Stimulated activated effector memory CD8-positive, alpha-beta T cell treated with anti-CD3 and anti-CD28 coated beads, Interleukin-12 subunit alpha, Interleukin-12 subunit beta, amount 100 ng/mL, for 72 hours (primary cell): ENCODE measurements at places on chromosomes 12 and 14.

GRCh38 chr14:77212943-77213678 is 31.5 kb downstream of the TMEM63C start:
- DNase-seq = peak; percentile 9

- DNase-seq = no peak
Measured at GRCh38 chr12:116152268-116152667, 125.2 kb downstream of the MED13L start.

- no peak for DNase-seq
Measured at GRCh38 chr12:30515351-30515750, 180.3 kb downstream of the IPO8 start.

- DNase-seq = no peak
Measured at GRCh38 chr14:68359022-68359836, 433.6 kb downstream of the ZFP36L1 start.

DNA sequence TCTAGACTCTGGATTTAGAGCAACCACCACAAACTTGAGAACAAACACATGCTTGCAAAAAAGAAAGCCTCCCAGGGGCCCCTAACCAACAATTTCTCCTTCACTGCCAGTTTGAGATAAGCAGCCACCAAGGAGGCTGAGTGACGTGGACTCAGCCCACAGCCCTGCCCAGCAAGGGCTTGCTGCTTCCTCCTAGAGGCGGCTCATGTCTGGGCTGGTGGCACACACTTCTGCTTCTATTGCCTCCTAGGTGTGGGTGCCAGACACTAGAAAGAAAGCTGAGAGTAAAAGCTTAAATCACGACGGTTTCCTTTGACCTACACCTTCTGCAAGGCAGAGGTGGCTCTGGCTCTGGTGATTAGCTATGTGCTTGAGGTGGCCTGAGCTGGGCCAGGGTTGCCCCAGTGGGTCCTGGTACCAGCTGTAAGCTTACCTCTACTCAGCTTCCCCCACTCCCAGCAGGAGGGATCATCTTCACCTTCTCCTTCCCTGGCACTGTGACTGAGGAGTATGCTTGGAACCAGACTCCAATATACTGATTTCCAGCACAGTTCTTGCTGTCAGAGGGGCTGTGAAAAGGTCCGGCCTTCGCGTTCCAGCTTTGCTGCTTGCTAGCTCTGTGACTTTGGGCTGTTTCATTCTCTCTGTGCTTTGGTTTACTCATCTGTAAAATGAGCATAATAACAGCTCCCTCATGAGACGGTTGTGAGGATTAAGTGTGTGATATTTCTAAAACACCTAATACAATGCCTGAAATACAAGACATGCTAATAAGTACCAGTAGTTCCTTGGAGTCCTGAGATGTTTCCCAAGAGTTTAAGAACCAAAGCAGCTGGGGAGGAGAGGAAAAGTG is 89.7 kb upstream of the PARP11 start:
- no peak for DNase-seq

DNA sequence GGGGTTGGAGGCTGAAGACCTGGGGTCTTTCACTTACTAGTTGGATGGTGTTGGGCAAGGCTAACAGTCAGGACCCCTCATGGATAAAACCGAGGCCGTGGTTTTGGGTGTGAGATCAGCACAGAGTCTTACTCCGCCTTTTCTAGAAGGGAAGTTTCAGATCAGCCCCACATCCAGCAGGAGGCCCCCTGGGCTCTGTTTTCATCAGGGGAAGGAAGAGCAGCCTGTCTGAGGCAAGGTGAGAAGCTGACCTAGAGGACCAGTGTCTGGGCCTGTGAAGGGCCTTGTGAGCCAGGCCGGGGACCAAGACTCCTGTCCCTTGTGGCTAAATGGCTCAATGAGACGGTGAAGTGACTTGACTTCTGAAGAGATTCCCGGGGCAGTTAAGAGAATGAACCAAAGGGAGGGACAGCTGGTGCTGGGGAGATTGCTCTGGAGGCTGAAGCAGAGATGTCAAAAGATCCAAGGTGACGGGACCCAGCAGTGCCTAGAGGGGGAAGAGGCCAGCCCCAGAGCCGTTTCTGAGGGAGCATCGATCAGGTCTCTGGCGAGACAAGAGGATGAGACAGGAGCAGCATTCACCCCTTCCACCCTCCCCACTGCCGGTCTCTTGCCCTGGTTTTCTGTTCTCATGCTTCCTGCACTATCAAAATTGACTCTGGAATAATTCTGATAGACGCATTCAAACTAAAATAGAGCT is 40.1 kb upstream of the TSPAN9 start:
- no peak for DNase-seq

DNA sequence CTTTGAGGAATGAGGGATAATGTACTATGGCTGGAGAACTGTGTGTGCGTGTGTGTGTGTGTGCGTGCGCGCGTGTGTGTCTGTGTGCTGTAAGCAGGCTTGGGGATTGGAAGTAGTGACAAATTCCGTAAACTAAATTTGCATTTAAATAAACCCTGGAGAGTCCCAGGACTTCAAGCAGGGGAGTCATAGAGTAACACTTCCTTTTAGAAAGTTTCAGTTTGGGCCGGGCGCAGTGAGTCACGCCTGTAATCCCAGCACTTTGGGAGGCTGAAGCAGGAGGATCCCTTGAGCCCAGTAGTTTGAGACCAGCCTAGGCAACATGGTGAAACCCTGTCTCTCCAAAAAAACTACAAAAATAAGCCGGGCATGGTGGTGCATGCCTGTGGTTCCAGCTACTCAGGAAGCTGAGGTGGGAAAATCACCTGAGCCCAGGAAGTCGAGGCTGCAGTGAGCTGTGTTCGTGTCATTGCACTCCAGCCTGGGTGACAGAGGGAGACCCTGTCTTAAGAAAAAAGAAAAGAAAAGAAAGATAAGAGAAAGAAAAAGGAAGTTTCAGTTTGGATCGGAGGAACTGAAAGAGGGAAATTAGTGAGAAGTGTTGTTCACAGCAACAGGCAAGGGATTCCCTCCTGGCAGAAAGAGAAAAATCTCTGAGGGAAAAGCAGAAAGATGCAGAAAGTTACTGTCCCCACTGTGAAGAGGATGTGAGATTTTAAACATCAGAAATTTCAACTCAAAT is 222.7 kb upstream of the SOX5 start:
- no peak for DNase-seq

- no peak for DNase-seq
Measured at GRCh38 chr14:68711561-68712309, 81.1 kb downstream of the ZFP36L1 start.

DNA sequence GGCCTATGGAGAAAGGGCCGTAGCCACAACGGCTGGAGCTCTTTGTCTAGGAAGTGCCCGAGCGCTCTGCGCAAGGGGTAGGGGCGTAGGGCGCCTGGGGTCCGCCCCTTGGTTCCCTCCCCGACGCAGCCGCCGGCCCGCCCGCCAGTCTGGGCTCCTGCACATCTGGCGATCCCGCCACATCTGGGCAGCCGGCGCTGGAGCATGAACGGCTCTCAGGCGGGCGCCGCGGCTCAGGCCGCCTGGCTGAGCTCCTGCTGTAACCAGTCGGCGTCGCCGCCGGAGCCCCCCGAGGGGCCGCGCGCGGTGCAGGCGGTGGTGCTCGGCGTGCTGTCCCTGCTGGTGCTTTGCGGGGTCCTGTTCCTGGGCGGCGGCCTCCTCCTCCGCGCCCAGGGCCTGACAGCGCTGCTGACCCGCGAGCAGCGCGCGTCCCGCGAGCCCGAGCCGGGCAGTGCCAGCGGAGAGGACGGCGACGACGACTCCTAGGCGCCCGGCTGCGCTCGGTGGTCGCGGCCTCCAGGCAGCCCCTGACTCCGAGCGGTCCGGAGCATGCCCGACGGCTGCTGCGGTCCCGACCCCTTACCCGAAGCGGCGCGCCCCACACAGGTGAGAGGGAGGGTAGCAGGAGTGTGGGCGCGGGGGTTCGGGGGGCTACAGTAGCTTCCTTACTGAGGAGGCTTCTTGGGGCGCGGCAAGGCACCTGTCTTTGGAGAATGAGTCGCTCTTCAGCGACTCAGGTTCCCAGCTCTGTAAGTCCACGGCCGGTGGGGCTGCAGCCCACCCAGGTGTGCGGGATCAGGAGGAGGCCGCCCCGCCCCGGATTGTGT is at the start of gene SMIM41:
TSS of gene SMIM41 (plus strand) at position 129 of the 827 bp plus-strand sequence. CDS start at position 205, 76 bp downstream.
- no peak for DNase-seq

GRCh38 chr14:68810173-68811153 is 17.6 kb upstream of the ZFP36L1 start:
- no peak for DNase-seq

GRCh38 chr14:76829650-76830421 is 3.6 kb downstream of the LRRC74A start:
- DNase-seq = no peak

GRCh38 chr14:91867316-91867988 is at the start of gene TC2N:
TSS of gene TC2N (minus strand) at chr14:91867536. CDS start at chr14:91813769, 53,767 bp downstream.
- peak; percentile 78 for DNase-seq

GRCh38 chr12:56118688-56119357 is 757 bp downstream of the ZC3H10 start:
- no peak for DNase-seq

GRCh38 chr14:26163761-26164160 is 434.1 kb downstream of the NOVA1 start:
- DNase-seq = no peak

DNA sequence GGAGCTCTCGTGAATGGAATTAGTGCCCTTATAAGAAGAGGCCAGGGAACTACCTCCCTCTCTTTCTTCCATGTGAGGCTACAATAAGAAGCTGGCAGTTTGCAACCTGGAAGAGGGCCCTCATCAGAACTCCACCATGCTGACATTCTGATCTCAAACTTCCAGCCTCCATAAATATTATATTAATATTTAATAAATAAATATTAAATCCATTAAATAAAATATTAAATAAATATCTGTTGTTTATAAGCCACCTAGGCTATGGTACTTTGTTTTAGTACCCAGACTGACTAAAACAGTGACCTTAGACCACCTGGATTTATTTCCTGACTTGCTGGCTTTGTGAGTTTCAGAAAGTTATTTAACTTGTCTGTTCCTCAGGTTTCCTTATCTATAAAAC is 49.9 kb downstream of the ZNF641 start:
- DNase-seq = no peak

DNA sequence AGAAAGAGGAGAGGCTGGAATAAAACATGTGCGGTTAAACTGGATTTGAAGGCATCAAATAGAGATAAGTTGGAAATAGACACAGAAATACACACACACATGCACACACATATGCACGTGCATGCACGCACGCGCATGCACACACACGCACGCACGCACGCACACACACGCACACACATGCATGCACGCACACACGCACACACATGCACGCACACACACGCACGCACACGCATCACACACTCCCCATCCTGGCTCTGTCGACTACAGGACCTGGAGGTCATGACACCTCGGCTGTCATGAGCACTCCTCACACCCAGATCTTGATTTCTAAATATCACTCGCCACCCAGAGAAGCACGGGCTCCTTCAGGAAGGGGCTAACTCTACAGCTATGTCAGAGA is 51.8 kb downstream of the RIMBP2 start:
- DNase-seq = no peak

GRCh38 chr12:67446716-67447115 is 177.6 kb downstream of the CAND1 start:
- DNase-seq = no peak

GRCh38 chr14:93736378-93737014 is 51.8 kb downstream of the PRIMA1 start:
- no peak for DNase-seq

GRCh38 chr12:44628180-44628579 is 247.9 kb downstream of the NELL2 start:
- DNase-seq = no peak

DNA sequence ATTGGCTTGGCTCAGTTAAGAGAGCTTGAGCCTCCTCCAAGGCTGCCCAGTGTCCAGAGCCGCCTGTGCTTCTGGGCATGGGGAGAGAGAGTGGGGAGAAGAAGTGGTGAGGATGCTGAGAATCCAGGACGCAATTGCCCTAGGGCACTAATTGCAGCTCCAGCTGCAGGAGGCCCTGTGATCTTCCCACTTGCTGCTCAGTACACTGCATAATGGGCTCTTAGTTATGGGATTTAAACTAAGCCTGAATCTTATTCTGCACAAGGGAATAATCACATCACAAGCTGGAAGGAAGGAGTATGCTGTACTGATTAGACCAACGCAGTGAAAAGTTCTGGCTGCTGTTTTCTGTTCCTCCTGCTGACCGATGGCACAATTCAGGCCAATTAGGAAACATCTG is 101.0 kb upstream of the PRMT8 start:
- no peak for DNase-seq

- no peak for DNase-seq
Measured at GRCh38 chr12:92505254-92506231, 197.2 kb upstream of the PLEKHG7 start.

DNA sequence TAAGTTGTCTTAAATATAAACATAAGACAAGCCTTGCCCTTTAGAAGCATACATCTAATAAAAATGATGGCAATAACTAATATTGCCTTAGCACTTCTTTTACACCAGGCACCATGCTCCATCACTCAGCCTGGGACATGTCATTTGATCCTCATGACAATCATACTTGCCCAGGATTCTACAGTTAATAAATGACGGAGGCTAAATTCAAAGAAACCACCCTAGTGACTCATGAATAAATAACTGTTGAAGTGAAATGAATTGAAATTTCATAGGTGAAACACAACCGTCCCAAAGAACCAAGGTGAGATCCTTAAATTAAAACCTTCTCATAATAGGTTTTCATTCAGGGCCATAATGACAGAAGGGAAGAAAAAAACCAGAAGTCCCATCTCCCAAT is 89.5 kb downstream of the GRIN2B start:
- no peak for DNase-seq
